SW 1271 (cell line): ENCODE measurements at places on chromosomes 3 and 15.

- no peak for DNase-seq
Measured at GRCh38 chr15:40927873-40928806, 1.0 kb upstream of the DLL4 start.

DNA sequence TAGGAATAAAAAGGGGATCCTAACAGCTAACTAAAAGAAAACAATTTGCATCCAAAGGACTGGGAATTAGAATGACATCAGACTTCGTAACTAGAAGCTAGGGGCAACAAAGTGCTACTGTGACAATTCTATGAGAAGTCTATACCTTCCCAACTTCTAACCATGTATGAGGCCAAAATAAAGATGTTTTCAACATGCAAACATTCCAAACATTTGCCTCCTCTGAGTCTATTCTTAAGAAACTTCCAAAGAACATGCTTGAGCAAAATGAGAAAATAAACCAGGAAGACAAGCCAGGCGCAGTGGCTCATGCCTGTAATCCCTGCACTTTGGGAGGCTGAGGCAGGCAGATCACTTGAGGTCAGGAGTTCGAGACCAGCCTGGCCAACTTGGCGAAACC, 13.1 kb upstream of the RNF7 start:
- DNase-seq = no peak

- no peak for DNase-seq
Measured at GRCh38 chr15:75361361-75361988, 6.9 kb downstream of the MAN2C1 start.

GRCh38 chr3:32002561-32003368, 21.2 kb downstream of the ZNF860 start:
- DNase-seq = no peak

DNA sequence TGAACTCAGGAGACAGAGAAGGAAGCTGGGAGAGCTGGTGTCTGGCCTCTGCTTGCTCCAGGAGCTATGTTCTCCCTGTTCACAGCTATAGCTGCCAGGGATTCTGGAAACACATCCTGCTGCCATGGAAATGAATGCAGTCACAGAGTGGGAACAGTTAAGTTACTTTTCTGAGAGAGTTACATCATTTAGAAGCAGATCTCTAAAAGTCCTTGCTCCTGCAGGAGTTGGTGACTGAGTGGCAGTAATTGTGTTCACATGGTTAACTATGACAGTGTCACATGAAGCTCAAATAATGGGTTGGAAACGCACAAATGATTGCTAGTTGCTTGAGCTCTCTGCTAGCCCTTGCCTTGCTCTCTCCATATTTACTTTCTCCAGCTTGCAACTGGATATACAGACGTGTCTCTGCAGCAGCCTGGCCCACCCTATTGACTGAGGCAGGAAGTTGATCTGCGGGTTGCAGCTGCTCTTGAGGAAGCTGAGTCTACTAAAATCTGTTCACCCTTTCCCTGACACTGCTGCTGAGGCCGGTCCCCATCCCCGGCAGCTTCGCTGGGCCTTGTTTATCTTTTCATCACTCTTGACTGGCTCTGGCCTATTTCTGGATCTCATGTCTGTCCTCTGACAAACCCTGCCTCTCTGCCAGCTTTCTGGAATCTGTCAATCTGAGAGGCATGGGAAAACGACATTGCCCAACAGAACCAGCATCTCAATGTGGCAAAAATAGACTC, 16.7 kb upstream of the ISLR start:
- DNase-seq = no peak

GRCh38 chr15:49286649-49287404, 116.8 kb downstream of the GALK2 start:
- no peak for DNase-seq

DNA sequence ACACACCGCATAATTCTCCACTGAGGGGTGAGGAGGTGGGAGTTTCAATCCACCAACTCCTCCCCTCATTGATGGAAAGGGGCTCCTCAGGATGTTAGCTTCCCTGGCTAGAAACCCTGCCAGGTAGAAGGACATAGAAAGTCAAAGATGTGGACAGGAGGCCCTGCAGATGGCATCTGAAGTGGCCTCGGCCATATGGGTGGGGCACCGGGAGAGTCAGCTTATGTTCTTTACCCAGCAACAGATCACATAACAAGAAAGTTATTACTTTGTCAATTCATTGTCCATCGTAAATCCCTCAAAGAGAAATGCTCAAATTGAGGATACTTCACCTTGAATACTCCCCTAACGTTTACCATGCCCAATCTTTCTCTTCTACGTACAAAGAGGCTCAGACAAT, 97.3 kb upstream of the ARHGEF3 start:
- no peak for DNase-seq

GRCh38 chr3:134929976-134930375, 134.9 kb downstream of the EPHB1 start:
- no peak for DNase-seq

GRCh38 chr3:163159306-163159705, 1662.7 kb downstream of the OTOL1 start:
- DNase-seq = no peak

DNA sequence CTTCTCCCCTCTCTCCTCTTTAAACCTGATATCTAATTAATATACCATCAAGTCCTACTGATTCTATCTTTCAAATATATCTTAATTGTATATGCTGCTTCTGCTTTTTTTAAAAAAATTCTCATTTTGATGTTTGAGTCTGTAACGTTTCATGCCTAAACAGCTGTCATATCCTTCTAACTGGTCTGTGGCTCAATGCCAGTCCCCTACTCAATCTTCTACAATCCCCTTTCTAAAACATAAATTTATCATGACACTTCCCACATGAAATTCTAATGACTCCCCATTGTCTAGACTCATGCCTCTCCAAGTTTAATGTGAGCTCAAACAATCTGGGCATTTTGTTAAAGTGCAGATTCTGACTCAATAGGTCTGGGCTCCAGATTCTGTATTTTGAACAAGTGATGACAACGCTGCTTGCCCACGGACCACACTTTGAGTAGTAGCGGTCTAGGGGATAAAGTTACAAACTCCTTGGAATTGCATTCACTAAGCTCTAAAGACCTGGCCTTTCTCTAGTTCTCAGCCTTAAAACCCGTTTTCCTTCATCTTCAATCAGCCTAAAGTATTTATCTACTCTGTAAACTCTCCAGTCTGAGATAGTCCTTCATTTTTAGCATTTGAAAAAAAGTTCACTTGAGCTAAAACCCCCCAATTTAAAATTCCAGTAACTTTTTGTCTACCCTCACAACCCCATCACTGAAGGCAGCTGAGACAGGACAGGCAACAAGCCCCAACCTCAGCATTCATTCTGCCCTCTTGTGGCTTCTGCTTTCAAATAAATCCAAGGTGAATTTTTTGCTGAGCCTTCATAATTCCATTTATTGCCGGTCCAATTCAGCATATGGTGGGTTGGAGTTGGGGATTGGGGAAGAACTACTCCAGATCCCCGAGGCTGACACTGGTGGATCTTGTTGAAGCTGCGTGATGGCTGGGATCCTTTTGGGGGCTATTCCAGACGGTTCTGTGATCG, 88.1 kb upstream of the THRB start:
- no peak for DNase-seq

GRCh38 chr3:72446218-72447058, 401.8 kb downstream of the SHQ1 start:
- DNase-seq = peak; percentile 24

GRCh38 chr3:195011231-195011834, 259.6 kb downstream of the XXYLT1 start:
- no peak for DNase-seq

DNA sequence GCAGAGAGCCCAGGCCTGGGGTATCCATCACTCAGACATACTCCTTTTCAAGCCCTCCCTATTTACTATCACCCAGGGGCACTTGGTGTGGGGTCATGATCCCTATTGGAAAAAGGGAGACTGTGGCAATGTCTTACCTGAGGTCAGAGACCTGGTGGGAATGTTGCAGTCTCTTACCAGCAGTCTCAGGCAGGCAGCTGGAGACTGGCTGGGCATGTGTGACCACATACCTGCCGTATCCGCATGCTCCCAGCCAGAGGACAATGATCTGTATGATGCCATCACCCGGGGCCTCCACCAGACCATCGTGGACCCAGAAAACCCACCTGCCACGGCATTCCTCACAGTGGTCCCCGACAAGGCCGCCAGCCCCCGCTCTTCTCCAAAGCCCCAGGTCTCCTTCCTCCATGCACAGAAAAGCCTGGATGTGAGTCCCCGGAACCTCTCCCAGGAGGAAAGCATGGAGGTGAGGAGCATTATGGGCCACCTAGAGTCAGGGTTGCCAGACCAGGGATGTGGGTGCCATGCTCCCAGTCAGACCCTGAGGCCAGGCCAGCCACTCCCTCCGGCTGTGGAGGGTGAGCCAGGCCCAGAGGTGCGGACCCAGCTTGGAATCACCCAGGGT, 5.9 kb downstream of the SH2D7 start:
- DNase-seq = no peak

GRCh38 chr15:41561104-41561776, 2.2 kb downstream of the TYRO3 start:
- no peak for DNase-seq

- no peak for DNase-seq
Measured at GRCh38 chr3:180973543-180973942, 16.0 kb downstream of the DNAJC19 start.

- no peak for DNase-seq
Measured at GRCh38 chr3:105988540-105989212, 119.9 kb upstream of the CBLB start.

DNA sequence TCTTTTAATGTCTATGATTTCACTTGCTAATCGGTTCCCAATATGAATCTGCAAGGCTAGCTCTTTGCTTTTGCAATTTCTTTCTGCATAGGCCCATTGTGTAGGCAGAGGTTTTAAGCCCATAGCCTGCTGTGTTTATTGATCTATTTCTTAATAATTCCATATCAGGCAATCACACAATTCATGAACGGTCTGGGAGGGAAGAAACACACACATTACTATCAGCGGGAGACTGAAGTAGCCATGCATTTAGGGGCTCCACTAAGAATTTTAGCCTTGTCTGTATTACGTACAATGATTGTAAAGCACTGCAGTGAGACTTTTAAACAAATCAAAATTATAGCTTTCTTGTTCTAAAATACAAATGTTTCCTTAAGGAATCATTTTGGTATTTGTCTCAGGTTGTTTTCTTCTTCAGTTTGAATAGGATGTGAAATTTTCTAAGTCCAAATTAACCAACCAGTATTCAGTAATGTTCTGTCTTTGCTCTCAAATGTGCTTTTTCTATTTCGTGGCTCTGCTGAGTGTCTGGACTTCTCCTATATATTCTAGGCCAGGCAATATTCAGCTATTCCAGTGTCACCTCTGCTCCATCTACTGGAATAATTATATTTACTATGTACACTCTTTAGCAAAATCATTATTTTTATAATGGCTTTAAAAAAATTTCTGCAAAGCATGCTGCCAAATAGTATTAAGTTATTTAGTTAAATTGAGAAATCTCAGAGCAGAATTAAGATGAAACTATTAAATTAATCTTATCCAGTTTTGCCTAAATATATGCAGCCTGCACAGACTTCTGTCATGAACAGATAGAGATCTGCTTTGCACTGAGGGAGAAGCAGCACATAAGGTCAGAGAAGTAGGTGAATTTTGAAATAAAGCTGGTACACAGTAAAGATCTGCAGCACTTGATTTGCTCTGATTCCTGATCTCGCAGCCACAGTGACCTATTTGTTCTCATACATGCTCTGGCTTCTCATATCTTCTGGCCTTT, 103.0 kb upstream of the NAALADL2 start:
- DNase-seq = no peak

GRCh38 chr3:177150970-177151627, 46.2 kb downstream of the TBL1XR1 start:
- DNase-seq = no peak

DNA sequence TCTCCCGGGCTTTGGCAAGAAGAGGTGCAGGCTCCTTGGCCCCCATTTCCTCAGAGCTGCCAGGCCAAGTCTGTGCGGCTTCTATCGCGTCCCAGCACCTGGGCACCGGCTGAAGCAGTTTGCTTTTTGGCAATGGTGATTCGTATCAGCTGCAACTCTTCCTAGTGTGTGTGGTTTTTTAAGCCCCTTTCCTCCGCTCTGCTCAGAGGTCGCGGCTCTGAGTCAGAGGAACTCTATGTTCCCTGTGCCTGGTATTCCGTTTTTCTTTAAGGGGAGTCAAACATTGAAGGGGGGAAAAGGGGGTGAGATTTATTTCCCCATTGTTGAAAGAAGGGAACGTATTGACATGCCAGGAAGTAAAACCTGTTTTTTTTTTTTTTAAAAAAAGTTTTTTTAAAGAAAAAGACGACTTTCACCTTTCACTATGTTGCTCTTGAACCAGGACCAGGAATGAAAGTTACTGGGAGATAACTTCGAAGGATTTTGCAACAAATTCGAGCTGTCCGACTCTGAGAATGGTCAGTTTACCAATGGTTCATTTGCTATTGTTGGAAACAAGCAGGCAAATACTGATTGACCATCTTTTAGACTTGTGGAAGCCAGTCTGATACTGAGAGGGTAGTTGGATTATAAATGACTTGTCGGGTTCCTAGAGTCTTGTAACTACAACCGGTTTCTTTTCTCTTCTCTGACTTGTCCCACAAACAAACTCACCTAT, 1.1 kb downstream of the ARMC8 start:
- DNase-seq = peak; percentile 55

GRCh38 chr3:23175341-23176083, 27.6 kb upstream of the UBE2E2 start:
- no peak for DNase-seq

- DNase-seq = no peak
Measured at GRCh38 chr3:156915372-156915771, 89.2 kb downstream of the LEKR1 start.

GRCh38 chr15:41988896-41989572, 16.7 kb upstream of the EHD4 start:
- no peak for DNase-seq

GRCh38 chr3:174859114-174859735, at the start of gene NAALADL2:
TSS of gene NAALADL2 (plus strand) at chr3:174859334.
- no peak for DNase-seq

DNA sequence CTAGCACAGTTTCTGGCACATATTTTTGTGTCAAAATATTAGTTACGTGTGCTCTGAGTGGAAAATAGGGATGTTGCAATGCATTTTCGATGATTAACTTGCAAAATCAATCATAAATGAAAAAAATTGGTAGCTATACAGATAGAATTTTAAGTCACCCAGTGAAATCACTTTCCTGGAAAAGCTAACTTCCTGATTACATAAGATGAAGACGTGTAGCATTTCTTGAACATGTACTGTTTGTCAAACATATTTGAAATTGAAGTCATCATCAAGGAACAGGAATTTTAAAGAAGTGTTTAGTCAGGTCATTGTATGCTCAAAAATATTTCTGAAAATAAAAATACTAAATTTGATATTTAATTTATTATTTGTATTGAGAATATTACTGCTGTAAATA, 977.7 kb downstream of the PLOD2 start:
- no peak for DNase-seq

- DNase-seq = no peak
Measured at GRCh38 chr15:40347559-40348473, 3.0 kb upstream of the PHGR1 start.
